ENCODE measurements at places on chromosomes 11 and 22. TPM values are rescaled to one million over a fixed set of nuclear protein-coding genes. Genes with fewer than 3 reads are reported as not detected.

PHLDB1 gene
- total RNA-seq, result 129 TPM

OR4S1 gene
- total RNA-seq, result not detected

P2RX3 gene
- not detected for total RNA-seq

GGTLC3 gene
- total RNA-seq, result not detected

PRG3 gene
- total RNA-seq, result not detected

NFAM1 gene
- 0.94 TPM for total RNA-seq

MS4A8 gene
- total RNA-seq, result not detected

TRPM5 gene
- not detected for total RNA-seq

SERPIND1 gene
- 1.3 TPM for total RNA-seq

APLNR gene
- 6.9 TPM for total RNA-seq

TNNI2 gene
- total RNA-seq, result not detected

ALDH3B2 gene
- not detected for total RNA-seq

SEPTIN3 gene
- 227 TPM for total RNA-seq

FUT4 gene
- total RNA-seq, result 9.7 TPM

SOX6 gene
- total RNA-seq, result 68.9 TPM

C11orf91 gene
- not detected for total RNA-seq

OR52I1 gene
- total RNA-seq, result not detected

PGA4 gene
- total RNA-seq, result not detected

NAALADL1 gene
- total RNA-seq, result 2.2 TPM

OR52I2 gene
- not detected for total RNA-seq

SLC17A6 gene
- total RNA-seq, result 17.2 TPM

FOLH1 gene
- total RNA-seq, result 7.8 TPM

TMEM191B gene
- 3.8 TPM for total RNA-seq

FXYD6 gene
- total RNA-seq, result 222 TPM

C11orf42 gene
- total RNA-seq, result not detected

FJX1 gene
- 69.2 TPM for total RNA-seq

Data from parietal lobe (tissue), 2 donors.